ENCODE measurements at places on chromosomes 5 and 9.

DNA sequence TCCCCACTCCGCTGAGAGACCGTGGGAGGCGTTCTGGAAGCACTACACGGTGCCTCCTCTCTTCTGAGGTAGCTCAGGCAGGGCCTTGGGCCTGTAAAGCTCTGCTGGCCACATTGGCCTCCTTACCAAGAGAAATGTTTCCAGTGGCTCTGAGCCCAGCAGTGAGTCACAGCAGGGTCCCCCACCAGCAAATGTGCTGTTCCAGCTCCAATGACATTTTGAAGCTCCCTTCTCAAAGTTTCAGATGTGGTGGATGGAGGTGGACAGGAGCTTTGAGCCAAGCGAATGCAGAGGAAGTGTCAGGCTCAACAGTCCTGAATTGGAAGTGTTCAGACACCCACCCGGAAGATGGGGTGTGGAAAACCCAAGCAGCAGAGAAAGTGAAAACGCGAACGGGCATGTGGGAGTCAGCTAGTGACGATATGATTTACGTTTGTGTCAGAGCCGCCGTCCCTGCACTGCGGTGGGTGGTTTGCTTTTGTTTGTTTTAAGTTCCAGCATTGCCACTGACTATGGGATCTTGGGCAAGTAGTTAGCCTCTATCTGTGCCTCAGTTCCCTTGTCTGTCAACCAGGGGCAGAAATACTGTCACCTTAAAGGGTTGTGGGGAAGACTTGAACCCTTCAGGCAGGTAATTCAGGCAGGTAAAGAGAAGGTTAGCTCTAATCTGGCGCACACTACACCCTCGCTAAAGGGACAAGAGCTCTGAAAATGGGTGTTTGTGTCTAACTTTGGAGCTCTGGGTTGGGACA, 38.2 kb downstream of the C5orf15 start:
- peak; percentile 28 for DNase-seq

GRCh38 chr5:2754581-2755075, 3.2 kb upstream of the IRX2 start:
- no peak for DNase-seq

DNA sequence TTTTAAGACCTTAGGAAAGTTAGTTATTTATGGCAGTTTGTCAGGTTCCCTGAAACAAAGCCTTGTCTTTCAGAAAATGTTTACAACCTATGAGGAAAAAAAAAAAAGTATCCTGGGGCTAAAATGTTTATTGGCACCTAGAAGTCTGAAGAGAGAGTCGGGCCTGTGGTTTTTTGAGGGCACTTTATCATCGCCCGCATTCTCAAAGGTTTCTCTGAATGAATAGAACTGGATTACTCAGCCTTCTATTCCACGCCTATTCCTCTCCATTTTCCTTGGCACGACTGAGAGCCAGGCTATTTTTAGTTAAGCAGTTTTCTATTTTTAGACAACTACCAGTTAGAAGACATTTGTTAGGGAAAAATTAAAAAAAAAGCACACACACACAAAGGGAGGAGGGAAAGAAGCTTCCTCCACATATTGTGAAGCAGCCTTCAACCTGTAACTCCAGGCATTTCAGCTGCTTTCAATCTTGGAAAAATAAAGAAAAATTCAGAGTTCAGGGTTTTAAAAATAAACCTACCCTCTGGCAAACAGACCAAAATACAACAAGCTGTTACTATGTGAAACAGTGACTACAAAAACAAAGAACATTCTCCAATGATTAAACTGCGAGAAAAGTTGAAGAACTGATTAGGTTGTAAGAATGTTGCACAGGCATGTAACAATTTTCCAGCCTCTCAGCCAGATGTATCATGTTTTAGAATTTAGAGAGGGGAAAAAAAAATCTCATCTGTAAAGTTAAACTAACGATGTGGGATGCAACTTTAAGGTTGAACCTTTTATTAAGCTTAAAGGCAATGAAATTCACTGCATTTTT, 97.0 kb downstream of the MEF2C start:
- DNase-seq = peak; percentile 93

GRCh38 chr5:139897342-139897741, 101.7 kb downstream of the PSD2 start:
- no peak for DNase-seq

GRCh38 chr9:133122935-133123611, 2.0 kb upstream of the RALGDS start:
- DNase-seq = no peak

DNA sequence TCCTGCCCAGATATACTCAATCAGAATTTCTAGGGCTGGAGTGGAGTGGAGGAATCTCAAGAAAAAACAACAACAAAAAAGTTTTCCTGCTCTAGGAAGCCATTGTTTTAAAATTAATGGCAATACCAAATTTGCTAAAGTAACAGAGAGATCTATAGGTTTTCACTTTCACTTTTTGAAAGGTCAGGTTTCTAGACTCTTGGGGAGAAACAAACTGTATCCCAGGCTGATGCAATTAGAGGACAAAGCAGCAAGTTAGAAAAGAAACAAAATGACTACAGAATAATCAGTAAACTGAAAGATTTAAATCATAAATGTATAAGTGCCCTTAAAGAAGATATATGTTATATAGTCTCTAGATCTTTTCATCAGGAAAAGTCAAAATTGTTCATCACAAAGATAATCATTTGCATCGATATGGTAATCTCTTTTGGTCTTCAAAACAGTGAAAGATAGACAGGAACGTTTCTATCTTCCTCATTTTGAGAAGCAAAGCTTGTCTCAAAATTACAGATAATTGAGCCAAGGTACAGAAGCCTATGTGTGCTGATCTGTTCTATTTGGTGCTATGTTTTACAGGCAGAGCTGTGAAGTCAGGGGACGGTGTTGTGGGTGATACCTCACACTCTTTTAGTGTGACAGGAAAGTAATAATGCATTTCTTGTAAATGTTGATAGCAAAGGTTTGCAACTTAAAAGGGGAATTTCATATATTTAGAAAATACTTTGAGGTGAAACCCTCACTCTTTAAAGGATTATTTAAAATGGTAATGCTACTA, 1746.6 kb upstream of the C9orf72 start:
- no peak for DNase-seq

DNA sequence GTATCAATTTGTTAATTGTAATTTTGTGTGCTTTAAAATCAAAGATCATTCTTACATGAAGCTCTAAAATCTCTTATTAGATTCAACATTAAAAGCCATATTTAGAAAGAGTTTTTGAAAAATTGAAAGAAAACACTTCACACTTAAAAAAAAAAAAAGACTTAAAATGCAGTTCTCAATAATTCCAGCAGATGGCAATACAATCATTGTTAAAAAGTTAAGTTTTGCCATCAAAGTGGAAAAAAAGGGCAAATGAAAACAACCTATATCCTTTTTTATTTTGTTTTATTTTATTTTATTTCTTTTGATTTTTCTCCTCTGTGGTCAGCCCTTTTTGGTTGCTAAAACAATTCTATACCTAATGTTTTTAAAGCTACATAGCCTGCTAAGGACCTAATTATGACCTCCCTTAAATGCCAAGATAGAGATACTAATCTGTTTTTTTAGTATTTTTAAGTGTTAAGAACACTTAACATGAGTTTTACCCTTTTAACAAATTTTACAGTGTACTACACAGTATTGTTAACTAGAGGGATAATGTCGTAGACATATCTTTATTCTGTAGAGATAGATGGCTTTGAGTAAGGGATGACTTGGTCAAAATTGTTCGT, 154.2 kb upstream of the DAB2 start:
- no peak for DNase-seq

DNA sequence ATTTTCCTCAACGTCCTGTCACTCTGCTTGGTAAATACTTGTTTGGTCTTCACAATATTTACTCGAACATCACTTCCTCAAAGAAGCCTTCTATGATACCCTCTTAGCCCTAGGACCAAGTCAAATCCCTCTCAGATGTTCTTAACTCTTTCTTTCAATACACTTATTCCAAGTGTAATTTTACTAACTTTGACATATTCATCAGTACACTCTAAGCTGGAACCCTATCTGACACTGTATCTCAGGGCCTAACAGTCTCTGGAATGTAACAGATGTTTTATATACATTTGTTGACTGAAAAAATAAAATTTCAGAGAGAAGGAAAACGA, 19.6 kb downstream of the SIL1 start:
- DNase-seq = no peak

DNA sequence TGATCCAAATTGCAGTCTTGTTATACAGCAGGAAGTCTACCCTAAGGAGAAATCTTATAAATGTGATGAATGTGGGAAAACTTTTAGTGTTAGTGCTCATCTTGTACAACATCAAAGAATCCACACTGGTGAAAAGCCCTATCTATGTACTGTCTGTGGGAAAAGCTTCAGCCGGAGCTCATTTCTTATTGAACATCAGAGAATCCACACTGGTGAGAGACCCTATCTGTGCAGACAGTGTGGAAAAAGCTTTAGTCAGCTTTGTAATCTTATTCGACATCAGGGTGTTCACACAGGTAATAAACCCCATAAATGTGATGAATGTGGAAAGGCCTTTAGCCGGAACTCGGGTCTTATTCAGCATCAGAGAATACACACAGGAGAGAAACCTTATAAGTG, 10.4 kb downstream of the ZNF189 start:
- DNase-seq = no peak

DNA sequence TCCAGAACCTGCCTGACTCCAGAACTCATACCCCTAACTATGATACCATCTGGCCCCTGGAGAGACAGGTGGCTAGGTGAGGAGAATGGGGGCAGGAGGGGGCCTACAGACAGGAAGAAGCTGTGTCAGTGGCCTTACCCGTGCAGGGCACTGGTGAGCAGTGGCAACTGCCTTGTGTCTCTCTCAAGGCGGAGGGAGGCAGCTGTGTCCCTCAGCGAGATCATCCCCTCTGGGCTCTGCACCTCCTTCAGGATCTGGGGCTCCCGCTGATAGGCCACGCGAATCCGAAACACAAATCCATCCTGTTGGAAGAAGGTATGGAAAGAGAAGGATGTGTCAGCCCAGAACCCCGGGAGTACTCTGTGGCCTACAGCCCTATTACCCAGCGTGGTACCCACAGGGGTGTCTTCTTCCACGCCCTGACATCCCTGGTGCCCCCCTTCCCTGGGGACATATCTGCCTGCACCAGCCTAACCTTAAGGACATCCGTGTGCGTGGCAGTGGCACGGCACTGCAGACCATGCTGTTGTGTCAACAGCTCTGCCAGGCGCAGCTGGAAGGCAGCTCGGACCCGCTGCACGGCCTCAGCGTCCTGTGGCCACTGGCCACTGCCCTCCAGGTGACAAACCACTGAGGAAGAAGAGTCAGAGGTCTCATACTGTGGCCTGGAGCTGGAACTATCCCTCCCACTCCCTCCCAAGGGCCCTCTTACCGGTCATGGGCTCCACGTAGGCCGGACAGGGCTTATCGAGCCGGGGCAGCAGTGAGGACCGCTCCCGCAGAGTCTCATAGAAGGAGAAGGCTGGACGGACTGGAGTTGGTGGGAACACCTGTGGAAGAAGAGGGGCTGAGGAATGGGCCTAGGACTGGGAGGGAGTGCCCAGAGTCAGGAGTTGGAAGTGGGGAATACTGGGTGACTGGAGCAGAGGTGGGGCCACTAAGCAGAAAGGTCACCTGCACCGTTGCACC, 7.8 kb downstream of the NOL6 start:
- DNase-seq = no peak

- DNase-seq = no peak
Observed at GRCh38 chr5:164296603-164297080, 791.2 kb downstream of the MAT2B start.

GRCh38 chr5:123088031-123088805, 823 bp upstream of the PRDM6 start:
- DNase-seq = no peak

DNA sequence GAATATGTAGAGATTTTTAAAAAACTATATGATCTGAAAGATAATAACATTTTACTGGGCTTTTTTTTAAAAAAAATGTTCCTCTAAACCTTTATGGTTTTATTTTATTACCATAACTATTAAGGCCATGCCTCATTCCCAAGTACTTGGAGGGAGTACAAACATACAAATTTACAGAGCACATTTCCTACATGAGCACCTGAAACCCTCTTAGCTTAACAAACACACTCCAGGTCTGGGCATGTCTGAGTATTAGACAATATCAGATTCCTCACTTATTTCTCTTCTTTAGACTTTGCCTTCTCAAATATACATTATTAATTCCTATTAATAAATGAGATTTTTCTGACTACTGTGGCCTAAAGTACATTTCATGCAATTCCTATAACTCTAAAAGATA, 319.2 kb downstream of the SLCO4C1 start:
- no peak for DNase-seq

DNA sequence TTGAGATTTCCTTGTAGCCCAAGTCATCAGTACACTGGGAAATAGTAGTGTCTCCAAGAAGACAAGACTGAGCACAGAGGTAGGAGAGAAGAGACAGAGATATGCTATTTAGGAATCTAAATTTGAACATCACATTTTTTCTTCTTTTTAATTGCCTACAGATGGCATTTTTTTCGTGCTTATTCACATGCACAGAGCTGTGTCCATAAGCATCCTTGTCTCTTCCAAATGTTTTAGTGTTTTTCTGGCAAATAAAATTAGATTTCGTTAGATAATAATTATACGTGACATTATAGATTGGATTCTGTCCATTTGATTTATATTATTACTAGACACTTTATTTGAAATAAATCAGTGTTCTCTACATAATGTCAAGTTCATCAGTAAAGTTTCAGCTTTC, 80.9 kb downstream of the PRR16 start:
- DNase-seq = no peak

DNA sequence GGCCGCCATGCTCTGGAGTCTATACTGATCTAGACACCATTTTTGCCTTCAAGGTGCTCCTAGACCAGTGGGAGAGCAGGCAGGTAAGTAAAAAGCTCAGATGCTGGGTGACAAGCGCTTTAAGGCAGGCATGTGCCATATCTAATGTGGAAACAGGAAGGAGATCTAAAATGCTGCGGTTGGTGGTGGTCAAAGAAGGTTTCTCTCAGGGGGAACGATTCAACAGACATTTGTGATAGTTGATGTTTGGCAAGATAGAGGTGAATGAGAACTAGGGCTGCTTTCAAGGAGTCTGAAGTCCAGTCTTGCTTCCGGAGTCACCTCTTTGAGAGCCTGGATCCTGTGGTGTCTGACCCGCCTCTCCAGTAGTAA, 146.2 kb upstream of the KLF4 start:
- no peak for DNase-seq

GRCh38 chr5:10454591-10455276, 13.1 kb downstream of the ROPN1L start:
- DNase-seq = no peak

DNA sequence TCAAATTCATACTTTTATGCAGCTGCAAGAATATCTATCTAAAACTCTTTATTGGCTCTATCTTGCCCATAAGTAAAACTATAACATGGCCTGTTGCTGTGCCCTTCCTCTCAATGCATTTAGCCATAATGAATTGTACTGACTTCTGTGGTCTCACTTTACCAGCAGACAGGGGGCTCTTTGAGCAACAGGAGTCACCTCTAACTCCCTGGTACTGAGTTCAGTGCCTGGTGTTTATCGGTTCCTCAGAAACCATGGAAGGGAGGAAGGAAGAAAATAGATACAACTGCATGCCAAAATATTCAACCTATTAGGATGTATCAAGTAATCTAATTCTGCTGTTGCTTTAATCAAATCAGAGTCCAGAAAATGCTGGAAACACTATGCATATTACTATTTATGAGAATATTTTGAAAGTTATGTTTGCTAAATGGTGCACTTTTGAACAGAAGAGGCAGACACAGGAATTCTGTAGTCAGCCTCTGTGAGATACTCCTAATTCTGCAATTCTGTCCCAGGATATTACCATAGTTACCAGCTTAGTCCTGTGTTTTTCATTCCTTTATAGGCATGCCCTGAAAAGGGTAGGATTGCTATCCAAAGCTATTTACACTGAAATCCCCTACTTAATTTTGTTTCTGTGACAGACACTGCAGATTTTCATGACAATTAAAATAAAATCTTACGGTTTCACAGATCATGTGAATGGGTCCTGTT, 89.8 kb downstream of the CD180 start:
- DNase-seq = no peak

GRCh38 chr5:106454651-106455415, 1215.9 kb downstream of the EFNA5 start:
- no peak for DNase-seq
